Activated CD4-positive, alpha-beta T cell treated with anti-CD3 and anti-CD28 coated beads for 1 hour (primary cell): ENCODE measurements at places on chromosomes 7 and 10.
A peak's percentile ranks its signal among the peaks of the same experiment; 100 is the strongest.

DNA sequence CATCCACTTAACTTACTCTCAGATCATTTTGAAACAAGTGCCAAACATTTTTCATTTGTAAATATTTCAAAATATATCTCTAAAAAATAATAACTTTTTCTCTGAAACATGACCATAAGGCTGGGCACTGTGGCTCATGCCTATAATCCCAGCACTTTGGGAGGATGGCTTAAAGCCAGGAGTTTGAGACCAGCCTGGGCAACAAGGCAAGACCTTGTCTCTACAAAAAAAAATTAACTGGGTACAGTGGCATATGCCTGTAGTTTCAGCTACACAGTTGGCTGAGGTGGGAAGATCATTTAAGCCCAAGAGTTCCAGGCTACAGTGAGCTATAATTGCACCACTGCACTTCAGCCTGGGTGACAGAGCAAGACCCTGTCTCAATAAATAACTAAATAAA, 36.4 kb downstream of the USP54 start:
- DNase-seq: no peak

GRCh38 chr7:18890885-18891621, 226.4 kb downstream of the TWIST1 start:
- DNase-seq: no peak

DNA sequence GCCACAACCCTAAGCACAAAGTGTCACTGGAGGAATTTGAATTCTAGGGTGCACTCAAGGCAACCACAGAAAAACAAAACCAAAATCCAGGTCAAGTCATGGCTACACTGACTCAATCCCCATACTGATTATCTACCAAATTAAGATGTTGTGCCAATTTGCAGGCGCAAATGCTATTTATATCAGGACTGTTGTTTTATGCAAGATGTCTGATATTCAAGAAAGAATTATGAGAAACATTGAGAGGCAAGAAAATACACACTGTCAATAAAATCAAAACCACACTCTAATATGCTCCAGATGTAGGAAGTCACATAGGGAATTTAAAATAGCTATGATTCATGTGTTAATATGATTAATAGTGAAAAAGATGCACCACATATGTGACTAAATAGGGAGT, 141.3 kb upstream of the MINDY3 start:
- DNase-seq: no peak

DNA sequence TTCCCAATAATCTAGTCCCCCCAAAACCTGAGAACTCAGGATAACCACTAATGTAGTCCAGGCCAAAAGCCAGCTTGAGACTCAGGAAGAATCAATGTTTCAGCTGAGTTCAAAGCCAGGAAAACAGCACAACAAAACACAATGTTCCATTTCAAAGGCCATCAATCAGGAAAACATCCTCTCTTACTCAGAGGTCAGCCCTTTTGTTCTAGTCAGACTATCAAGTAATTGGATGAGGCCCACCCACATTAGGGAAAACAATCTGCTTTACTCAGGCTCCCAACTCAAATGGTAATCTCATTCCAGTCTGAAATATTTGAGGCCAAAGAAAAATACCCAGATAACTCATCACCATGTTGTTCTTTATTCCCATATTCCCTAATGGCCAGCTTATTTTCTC, 152.2 kb downstream of the SDHAF3 start:
- no peak for DNase-seq

GRCh38 chr10:22959950-22960349, 32.1 kb downstream of the ARMC3 start:
- no peak for DNase-seq

GRCh38 chr10:26621889-26622711, 75.4 kb upstream of the PDSS1 start:
- DNase-seq: no peak

DNA sequence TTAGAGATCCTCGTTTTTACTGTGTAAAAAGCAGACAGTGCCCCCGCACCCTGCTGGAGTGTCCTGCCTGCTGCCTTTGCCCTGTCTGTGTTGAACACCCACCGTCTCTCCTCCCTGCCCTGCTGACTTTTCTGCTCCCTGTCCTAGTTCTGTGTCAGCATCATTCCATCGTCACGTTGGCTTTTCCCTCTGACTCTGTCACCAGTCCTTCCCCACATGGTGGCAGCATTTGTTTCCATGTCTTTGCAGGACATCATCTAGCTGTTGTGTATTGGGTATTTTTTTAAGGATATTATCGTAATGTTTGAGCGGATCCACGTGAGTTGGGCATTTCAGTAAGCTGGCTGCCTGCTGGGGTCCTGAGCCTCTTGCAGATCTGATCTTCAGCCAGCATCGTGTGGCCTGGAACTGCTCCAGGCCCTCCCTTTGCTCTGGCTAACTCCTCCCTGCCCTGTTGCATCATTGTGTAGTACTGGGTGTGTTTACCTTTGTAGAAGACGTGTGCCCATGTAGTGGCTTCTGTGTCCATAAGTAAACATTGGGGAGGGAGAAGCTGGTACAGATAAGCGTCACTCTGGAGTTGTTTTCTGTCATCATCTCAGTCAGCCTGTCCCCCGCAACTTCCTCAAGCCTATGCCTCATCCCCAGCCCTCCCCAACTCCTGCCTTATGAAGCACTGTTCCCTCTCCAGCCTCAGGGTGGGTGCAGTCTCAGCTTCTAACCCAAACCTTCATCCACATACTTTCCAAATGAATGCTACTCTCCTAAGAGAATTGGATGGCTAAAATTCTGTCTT, 44.3 kb downstream of the TRRAP start:
- no peak for DNase-seq

DNA sequence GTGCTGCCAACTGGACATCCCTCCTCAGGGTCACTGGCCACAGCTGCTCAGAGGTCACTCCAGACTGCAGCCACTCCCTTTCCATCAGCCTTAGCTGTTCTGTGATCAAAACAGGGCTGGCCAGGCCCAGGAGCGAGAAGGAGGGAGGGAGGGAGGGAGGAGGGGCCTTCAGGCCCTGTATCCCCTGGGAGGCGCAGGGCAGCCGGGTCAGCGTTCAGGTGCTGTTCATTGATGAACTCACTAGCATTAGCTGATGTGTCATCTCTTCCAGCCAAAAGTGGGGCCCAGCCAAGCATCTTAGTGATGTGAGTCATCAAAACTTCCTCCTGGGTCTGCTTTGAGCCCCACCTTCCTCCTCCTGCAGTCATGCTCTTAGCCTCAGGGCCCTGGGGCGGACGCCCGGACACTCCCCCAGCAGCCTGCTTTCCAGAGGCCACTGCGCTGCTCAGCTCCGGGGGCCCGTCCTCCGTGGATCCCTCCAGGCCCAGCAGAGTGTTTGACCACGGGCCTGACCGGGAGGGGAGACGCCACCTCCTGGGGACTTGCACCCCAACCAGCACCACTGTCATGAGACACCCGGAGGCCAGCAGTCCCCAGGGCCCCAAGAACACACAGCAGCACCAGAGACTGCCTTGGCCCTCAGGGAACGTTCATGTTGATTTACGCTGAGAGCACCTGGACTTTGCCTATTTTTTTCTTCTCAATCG, 149.2 kb downstream of the PRKAG2 start:
- peak; percentile 29 for DNase-seq

- DNase-seq: no peak
Measured at GRCh38 chr7:135321556-135321955, 87.9 kb downstream of the STRA8 start.

DNA sequence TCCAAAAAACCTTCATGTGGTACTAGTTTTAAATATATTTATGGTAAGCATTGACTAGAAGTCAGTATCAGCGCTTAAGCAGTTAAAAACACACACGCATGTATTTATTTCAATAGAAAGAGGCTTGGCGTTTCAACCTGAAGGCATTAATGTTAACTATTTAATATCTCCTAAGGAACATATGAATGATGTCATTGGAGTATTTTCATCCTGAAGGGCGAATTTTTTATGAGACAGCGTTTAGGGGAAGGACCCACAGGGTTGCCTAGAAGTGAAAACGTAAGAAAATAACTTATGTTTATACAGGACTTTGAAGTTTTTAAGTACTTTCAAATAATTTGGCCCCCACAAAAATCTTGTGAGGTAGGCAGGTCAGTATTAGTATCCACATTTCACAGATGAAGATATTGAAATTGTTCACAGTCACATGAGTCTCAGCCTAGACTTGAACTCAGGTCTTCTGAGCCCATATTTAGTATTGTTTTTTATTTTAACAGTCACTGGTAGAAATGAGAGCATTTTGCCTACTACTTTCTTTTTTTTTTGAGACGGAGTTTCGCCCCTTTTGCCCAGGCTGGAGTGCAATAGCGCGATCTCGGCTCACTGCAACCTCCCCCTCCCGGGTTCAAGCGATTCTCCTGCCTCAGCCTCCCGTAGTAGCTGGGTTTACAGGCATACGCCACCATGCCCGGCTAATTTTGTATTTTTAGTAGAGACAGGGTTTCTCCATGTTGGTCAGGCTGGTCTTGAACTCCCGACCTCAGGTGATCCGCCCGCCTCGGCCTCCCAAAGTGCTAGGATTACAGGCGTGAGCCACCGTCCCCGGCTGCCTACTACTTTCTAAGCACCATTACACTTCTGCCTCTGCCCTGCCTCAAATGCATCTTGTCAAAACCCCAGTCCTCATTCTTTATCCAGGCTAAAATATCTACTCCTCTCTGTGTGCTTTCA, 1.8 kb downstream of the SLK start:
- no peak for DNase-seq

- no peak for DNase-seq
Measured at GRCh38 chr10:79057481-79058275, 11.1 kb upstream of the ZMIZ1 start.

GRCh38 chr7:150838965-150839650, 13.2 kb upstream of the AOC1 start:
- no peak for DNase-seq

GRCh38 chr7:98745722-98746318, 124.0 kb downstream of the TMEM130 start:
- DNase-seq: peak; percentile 55

- DNase-seq: no peak
Measured at GRCh38 chr10:60031664-60032063, 125.3 kb upstream of the CCDC6 start.

DNA sequence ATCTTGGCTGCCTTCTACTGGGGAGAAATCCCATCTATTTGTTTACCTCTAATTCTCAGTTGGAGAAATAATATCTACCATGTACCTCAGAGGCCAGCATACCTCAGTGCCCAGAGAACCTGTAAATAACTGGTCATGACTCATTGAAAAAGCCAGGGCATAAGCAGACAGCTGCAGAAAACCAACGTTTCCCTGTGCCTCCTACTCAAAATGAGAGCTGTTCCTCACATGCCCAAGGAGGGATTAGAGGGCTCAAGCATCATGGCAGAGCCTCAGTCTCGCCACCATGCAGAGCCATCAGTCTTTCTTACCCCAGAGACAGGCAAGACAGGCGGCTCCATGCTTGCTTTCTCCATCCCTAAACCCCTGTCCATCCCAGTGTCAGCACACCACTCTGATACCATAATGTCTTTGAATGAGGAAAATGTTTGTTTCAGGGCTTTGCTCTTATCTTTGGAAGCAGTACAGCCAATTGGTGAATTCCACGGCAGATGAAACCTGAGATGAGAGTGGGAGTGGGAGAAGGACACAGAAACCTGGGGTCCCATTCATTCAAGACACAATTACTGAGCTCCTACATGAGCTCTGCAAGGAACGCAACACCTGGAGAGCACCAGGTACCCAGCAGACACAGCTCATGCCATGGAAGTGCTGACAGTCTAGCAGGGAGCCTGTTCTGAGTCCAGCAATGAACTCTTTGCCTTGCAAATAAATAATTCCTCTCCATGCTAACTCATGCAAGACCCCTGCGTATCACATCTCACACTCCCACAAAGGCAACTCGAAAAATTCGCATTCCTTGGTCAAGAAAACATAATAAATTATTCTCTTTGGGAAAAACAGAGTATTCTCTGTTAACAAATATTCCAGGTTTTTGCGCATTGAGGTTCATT, 21.1 kb downstream of the PON1 start:
- DNase-seq: no peak

DNA sequence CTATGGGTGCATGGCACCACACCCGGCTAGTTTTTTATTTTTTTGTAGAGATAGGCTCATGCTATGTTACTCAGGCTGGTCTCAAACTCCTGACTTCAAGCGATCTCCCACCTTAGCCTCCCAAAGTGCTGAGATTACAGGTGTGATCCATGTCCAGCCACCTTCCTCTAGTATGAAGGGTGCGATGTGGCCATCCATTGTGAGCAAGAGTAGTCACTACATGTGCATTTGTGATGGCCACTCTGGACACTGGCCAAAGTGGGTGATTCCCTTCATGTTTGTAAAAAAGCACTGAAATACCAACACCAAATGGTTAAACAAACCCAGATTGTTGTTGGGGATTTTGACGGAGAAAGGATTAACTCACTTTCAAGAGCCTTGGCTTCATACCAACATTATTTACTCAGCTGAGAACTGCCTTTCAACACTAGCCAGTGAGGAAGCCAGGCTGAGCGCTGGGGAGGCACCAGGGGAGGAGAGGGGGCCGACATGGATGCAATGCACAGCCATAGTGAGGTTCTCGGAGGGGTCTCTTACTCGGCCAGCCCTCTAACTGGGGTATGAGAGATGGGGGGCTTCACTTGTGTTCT, 198.1 kb upstream of the LYZL2 start:
- no peak for DNase-seq

DNA sequence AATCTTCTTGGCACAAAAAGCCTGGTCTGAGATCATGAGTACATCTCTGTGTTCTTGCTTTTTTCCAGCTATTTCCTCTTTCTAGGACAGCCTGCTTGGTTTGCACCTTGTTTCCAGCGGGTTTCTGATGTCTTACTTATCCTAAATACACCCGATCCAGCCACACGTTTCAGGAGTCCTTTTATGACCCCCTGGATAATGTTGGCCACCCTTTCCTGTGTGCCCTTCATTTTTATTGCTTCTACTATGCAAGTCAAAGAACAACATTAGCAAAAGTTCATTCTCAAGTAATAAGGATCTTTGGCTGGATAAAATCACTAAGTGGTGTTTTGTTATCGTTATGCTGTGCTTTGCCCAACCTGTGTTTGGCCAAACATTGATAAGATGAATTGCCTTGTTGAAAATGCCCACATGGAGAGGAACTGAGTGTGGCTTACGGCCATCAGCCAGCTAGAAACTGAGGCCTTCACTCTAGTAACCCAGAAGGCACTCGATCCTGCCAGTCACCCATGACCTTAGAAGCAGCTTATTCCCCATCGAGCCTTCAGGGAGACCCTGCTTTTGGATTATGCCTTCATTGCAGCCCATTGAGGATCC, 28.7 kb upstream of the AKR1C1 start:
- DNase-seq: no peak

- peak; percentile 22 for DNase-seq
Measured at GRCh38 chr10:102230861-102231356, 4.8 kb downstream of the ELOVL3 start.

- no peak for DNase-seq
Measured at GRCh38 chr10:76284351-76284750, 852.9 kb downstream of the LRMDA start.

DNA sequence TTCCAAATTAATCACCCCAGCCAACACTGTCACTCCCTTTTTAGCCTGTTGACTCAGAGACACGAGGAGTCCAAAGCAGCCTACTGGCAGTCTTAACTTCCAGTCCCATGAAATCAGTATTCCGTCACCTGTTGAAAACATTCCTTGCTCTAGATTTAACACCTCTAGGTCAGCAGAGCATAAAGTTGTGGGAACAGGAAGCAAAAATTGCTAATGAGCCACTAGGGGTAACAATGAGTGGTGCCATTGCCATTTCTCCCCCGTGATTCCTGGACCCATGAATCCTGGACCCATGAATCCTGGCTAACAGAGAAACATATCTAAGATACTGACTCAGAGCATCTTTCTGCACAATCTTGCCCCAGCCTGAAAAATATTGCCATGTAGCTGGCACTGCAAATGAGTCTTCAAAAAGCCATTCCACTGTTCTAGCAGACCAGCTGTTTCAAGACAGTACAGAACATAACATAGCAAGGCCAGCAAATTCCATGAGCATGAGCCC, 252.7 kb upstream of the PTER start:
- DNase-seq: no peak

- DNase-seq: peak; percentile 54
Measured at GRCh38 chr7:150737265-150738055, at the start of gene GIMAP5. Gene GIMAP5, plus strand, starts transcription at chr7:150737418. Its CDS starts 3,467 bp downstream, at chr7:150740885.
